ENCODE measurements at places on chromosomes 1 and 21. TPM values are rescaled to one million over a fixed set of nuclear protein-coding genes. Genes with fewer than 3 reads are reported as not detected.
A peak's percentile ranks its signal among the peaks of the same experiment; 100 is the strongest.

- no peak for DNase-seq
These were observed 54.0 kb upstream of the COL11A1 start for GRCh38 chr1:103162360-103162759.

The DMBX1 gene
- total RNA-seq, result not detected

DNA sequence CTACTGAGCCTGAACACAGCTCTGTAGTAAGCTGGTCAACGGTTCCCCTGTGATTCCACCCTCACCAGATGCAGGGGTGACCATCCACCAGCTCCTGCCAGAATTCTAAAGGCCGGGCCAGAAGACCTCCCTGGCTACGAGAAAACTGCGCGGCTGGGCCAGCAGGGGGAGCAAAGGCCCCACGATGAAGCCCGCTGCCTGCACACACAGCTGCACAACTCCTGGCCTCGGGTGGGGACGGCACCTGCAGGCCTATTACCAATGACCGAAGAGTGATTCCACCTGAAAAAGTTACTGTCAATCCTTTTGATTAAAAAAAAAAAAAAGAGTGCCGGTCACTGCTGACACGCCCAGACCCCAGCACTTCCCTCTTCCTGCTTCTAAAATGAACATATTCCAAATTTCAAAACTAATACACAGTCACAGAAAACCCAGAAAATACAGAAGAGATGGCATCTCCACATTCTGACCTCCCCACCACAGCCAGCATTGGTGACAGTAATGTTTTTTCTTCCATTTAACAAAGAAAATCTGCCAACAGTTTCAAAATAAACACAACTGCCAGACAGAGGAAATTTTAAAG is 49.8 kb upstream of the RIPK4 start:
- peak; percentile 57 for DNase-seq

The SLC9C2 gene
- not detected for total RNA-seq

- peak; percentile 23 for DNase-seq
These were observed 431 bp downstream of the ARPC5 start for GRCh38 chr1:183635099-183635605.

The ALDH4A1 gene
- total RNA-seq, result 19.5 TPM

The C1orf210 gene
- not detected for total RNA-seq

GRCh38 chr1:66523562-66523961 is 10.4 kb upstream of the SGIP1 start:
- DNase-seq, result no peak

DNA sequence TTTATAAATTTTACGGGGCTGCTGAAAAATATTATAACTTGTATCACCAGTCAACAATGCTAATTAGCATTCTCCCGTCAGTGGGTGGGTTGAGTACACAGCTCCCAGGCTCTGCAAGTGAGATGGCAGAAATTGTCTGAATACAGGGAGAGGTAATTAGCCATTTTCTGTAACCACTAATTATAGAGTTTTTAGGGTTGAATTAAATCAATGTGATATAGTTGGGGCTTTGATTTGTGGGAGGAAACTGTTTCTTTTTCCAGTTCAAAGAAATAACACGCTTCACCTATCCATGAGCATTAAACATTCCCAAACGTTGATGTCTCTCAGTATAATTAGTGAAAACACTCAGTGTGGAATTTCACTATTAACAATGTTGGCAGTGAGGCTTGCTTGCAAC is 1.5 kb downstream of the VANGL1 start:
- DNase-seq, result no peak

The TDRKH gene
- total RNA-seq, result 19.9 TPM

The UMODL1 gene
- total RNA-seq, result not detected

- no peak for DNase-seq
These were observed 8.9 kb upstream of the HAO2 start for GRCh38 chr1:119359730-119360129.

DNA sequence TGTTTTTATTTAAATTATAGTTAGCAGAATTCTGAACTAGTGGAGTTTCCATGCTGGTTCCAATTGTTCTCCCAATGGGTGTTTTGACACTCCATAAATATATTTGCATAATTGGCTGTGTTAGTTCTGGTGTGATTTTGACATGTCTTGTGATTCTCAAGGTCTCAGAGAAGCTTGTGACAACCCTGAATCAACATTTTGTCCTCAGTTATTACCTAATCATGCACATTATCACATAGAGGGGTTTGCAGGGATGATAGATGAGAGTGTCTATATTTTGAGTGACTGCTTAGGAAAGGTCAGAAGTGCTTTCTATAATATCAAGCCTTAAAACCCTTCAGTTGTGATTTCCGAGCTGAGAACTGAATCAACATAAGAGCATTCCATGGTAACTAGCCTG is 11.5 kb upstream of the KCNK2 start:
- no peak for DNase-seq

The NBPF10 gene
- total RNA-seq, result 2.1 TPM

DNA sequence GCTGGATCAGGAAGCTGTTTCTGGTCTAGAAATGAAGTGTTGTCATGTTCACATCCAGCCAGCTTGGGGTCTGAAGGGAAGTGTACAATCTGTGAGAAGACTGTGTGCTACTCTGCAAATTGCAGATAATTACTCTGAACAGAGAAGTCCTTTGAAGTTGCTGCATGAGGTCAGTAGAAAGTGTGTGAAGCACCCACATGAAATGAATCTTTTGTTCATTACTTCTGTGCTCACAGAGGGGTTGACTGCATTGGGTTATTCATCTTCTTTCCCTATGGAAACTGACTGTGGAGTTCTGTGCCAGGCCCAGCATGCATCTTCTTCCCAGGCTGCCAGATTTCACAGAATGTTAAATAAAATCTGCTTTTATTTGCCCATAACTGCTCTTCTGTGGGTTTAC is 47.1 kb downstream of the CTH start:
- peak; percentile 8 for DNase-seq

The LRRC42 gene
- 45.4 TPM for total RNA-seq

The FASLG gene
- total RNA-seq, result not detected

DNA sequence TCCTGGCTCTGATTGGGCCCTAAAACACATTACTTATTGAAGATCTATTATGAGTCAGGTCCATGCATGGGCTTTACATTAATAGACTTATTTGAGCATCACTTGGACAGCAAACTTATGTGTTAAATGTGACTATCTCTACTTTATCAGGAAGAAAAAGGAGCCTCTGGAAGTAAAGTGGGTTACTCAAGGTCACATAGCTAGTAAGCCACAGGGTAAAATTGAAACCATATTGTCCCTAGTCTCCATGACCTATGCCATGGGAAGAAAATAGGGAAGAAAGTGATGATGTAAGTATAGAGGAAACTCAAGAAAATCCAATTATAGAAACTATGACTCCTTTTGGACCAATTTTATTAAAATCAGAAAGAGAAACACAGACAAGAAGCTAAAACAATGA is 555.3 kb downstream of the NUF2 start:
- DNase-seq, result no peak

DNA sequence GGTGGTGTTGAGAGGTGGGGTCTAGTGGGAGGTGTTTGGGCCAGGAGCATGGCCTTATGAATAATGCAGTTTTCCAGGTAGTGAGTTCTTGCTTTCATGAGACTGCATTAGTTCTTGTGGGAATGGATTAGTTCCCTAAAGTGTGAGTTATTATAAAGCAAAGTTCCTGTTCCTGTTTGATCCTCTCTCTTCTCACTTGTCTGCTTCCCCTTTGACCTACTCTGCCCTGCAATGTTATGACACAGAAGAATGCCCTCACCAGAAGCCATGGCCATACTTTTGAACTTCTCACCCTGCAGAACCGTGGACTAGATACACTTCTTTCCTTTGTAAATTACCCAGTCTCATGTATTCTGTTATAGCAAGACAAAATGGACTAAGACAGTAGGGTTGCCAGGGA is 53.6 kb downstream of the MAP3K7CL start:
- DNase-seq, result no peak

- no peak for DNase-seq
These were observed 176.4 kb downstream of the ZNF281 start for GRCh38 chr1:200233393-200233792.

The APOBEC4 gene
- total RNA-seq, result not detected

The CD53 gene
- not detected for total RNA-seq

The TMEM52 gene
- 4.6 TPM for total RNA-seq

The PADI1 gene
- total RNA-seq, result not detected

DNA sequence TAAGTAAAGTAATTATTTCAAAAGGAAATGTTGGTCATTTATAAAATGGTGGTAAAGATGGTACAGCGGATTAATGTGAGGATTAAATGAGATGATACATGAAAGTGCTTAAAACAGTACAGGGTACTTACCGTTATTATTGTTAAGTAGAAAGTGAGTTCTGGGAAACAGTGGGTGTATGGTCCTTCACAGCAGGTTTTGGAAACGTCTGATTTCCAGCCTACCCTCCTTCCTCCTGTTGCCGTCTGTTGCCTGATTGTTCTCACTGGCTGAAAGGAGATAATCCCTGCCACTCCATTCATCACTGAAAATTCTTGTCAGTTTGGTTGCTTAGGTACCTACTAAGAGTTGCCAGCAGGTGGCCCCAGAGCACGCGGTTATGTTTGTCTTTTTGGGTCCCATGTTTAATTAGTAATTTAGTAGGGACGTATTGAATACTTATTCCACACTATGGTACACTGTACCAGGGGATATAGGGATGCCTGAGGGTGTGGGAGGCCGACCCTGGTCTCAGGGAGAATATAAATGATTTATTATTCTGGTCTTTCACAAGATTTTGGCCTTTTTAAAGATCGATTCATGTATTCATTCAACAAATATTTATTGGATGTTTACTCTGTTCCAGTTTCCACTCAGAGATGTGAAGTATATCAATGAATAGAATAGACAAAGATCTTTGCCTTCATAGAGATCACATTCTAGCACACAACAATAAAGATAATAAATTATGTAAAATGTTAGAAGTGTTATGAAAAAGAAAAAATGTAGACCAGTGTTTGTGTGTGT is 30.8 kb upstream of the RPTN start:
- no peak for DNase-seq

The SH2D1B gene
- total RNA-seq, result not detected

- no peak for DNase-seq
These were observed 1025.7 kb downstream of the PLA2G4A start for GRCh38 chr1:187854457-187854856.

DNA sequence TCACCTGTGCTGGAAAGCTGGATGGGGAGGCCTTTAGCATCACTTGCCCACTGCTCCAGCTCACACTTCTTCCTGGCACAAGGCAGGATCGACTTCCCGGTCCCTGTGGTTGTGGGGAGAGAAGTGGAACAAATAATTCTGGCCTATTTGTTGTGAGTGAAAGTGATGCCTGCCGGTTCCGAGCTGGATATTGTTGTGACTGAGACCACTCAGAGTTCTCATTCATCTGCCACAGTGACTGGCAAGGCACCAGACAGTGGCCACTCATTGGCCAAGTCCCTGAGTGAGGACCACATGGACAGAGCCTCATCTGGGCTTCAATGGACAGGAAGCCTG is 191.9 kb downstream of the PTPRU start:
- DNase-seq, result no peak

GRCh38 chr1:68974447-68974846 is 477.6 kb upstream of the DEPDC1 start:
- DNase-seq, result no peak

DNA sequence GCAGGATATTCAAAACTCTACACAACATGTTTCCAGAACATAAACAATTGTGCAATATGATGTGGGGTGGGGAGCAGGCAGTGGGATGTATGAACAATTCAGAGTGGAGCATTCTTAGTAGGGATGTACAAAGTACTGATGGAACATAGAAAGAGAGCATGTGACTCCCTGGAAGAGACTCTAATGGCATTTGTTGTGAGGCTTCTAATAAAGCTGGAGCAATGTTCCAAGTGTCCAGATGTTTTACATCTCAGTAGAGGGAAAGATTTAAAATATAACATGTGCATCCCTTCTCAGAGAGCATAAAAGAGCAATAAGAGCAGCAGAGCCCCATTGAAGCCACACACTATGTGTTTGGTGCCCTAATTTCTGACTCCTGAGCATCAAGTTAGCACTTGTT is 116.5 kb downstream of the BRINP2 start:
- no peak for DNase-seq

GRCh38 chr1:107936498-107937481 is 28.2 kb downstream of the VAV3 start:
- no peak for DNase-seq

The MARK1 gene
- 14.6 TPM for total RNA-seq

- DNase-seq, result no peak
These were observed 19.1 kb upstream of the SLC35F3 start for GRCh38 chr1:233885196-233885920.

- no peak for DNase-seq
These were observed 132.1 kb downstream of the TGFBR3 start for GRCh38 chr1:91753878-91754277.

- DNase-seq, result no peak
These were observed 1.2 kb downstream of the PIGP start for GRCh38 chr21:37071561-37072273.

GRCh38 chr1:60762176-60762575 is 320.2 kb upstream of the NFIA start:
- no peak for DNase-seq
